Brain pericyte (primary cell): ENCODE measurements at places on chromosomes 12 and 14.

DNA sequence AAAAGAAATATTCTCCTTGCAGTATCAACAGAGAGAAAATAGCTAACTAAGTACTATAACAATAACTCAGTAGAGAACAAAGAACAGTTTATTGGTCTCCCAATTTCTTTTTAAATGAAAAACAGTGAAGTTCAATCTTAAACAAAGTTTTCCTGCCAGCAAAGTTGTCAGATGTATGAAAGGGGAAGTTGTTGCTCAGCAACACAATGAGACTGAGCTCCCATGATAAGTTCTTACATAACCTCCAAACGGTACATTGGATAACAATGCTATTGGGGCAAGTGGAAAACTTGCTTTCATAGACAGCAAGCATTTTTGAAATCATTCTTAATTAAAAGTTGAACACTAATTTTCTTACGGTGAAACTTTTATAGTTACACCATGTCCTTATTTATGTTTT lies 94.9 kb downstream of the ALG10B start:
- no peak for DNase-seq

GRCh38 chr12:104951759-104952509 lies 6.2 kb downstream of the SLC41A2 start:
- no peak for DNase-seq

- no peak for DNase-seq
Measured at GRCh38 chr14:60514741-60515491, 6.0 kb downstream of the SIX6 start.

- no peak for DNase-seq
Measured at GRCh38 chr12:115468087-115468510, 784.1 kb upstream of the TBX3 start.

GRCh38 chr14:75452324-75452723 lies 24.5 kb downstream of the JDP2 start:
- no peak for DNase-seq

GRCh38 chr14:101114726-101115515 lies 211.4 kb upstream of the RTL1 start:
- DNase-seq = no peak

DNA sequence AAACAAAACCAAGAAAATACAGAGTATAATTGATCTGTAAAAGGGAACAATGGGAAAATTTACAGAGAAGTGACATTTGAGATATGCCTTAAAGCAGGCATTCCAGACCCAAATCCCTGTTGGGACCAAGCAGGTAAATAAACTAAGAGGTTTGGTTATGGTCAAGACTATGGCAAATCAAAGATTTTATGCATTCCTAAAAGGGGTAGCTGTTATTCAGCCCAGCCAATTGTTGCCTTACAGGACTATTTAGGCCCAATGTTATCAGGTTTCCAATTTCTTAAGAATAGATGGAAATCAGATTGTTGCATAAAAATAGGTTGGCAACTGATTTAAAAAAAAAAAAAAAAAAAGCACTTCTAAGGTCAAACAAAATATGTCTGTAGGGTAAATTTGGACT lies 5.3 kb downstream of the DNAI7 start:
- no peak for DNase-seq

DNA sequence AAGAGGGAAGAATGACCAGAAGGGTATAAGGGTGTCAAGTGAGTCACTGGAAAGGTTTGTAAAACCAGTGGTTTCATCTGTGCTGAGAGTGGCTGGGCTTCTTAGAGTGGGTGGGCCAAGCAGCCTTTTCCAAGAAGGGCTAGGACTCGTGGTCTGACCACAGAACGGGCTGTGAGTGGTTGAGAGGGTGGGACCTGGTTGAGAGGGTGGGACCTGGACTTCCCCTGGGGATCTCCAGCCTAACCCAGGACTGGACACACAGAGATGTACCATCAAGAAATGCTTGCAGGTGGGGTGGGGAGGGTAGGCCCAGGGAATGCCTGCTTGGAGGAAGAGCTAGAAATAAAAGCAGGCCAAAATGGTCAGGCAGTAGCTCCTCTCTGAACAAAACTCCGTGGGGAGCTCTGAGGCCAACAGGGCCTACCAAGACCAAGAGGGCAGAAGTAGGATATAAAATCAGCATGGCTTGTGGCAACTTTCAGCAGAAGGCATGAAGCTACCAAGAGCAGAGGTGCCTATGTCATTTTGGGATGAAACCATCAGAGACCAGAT lies 140.5 kb downstream of the FOXN3 start:
- no peak for DNase-seq

DNA sequence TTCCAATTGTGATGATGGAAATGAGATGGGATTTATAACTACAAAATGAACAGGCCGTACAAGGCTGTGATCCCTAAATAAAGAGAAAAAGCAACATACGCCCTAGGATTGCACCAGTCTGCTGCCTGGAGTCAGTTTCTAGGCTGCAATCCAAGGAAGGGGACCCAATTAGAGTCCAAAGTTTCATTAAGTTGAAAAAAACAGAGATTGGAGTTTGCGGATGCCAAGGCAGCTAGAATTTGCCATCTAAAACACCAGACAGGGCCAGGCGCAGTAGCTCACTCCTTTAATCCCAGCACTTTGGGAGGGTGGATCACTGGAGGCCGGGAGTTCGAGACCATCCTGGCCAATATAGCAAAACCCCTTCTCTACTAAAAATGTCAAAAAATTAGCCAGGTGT lies 661.0 kb downstream of the RPS29 start:
- DNase-seq = no peak

GRCh38 chr12:52243856-52244614 lies 11.0 kb downstream of the KRT7 start:
- peak; percentile 22 for DNase-seq

DNA sequence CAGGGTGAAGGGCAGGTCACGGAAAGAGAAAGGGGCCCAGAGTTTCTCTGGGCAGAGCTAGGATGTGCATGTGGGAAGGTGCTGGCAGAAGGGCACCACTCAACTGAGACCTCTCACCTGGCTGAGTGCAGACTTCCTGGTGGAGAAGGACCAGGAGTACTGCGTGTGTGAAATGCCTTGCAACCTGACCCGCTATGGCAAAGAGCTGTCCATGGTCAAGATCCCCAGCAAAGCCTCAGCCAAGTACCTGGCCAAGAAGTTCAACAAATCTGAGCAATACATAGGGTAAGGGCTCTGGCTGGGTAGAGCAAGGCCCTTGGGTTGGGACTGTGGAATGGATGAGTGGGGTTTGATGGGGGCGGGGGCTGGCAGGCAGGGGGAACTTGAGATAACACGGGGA lies 5.4 kb upstream of the SMARCD1 start:
- DNase-seq = no peak

DNA sequence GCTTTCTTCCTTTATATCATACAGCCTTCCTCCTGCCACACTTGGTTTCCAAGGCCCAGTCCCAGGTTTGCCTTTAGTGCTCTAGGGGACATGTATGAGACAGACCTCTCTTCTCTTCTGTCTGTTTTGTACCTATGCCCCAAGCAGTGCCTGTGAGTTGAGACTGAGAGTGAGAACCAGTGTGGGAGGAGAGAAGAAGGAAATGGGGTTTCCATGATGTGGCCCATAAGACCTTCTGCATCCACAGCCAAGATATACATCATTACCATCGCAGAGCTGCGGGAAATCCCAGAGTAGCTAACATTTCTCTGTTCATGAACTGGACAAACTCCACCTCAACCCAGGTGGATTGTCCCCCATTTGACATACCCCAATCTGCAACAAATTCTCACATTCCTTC lies 2.8 kb downstream of the TESPA1 start:
- no peak for DNase-seq

DNA sequence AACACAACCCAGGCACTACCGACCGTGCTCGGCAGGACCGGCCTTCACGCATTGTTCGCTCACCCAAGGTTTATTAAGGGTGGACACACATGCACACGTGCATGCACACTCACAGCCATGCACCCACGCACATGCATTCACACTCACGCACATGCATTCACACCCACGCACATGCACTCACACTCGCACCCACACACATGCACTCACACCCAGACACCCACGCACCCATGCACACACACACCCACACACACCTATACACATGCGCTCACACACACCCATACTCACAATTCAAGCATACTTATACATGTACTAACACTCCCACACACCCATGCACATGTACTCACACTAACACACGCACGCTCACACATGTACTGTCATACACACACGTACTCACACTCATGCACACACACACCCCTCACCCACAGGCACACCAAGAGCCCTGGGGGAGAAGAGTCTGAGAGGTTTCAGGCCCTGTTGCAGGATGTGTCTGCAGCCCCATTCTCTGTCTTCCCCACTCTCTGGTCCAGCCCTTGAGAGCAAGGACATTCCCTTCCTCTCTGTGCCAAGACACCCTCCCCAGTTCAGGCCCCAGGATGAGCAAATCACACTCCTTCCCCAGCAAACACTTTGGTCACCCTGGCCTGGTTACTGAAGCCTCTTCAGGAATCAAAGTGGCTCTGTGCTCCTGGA lies 49.4 kb upstream of the BCL11B start:
- DNase-seq = no peak

- no peak for DNase-seq
Measured at GRCh38 chr12:132787877-132788276, 26.2 kb upstream of the ANKLE2 start.

DNA sequence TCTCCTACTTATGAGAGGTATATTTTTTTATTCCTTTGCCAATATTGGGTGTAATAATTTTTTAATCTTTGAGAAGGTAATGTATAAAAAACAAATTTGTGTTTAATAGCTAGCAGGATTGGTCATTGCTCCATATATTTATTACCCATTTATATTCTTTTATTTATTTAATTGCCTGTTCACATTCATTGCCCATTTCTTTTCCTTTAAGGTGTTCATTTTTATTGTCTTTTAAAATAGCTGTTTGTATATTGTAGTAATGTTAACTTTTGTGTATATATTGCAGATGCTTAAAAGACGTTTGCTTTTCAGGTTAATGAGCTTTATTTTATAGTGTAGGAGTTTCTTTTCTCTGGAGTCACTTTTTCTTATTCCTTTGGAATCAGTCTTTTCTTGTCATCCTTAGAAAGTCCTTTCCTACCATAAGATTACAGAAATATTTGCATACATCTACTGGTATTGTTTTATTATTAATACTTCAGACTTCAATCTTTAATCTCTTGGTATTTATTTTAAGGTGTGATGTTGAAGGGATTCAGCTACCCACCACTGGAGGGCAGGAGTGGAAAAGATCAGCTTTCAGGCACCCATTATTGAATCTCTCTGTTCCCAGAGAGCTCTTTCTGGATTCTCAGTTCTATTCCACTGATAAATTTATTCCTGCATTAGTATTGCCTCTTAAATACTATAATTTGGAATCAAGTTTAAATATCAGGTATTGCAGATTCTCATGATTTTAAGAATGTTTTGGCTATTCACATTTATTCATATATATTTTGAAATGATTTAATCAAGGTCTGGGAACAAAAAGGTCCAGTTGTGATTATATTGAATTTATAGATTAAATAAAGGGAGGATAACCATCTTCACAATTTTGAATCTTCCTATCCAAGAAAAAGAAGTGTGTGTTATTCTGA lies 17.3 kb downstream of the PPM1A start:
- no peak for DNase-seq

DNA sequence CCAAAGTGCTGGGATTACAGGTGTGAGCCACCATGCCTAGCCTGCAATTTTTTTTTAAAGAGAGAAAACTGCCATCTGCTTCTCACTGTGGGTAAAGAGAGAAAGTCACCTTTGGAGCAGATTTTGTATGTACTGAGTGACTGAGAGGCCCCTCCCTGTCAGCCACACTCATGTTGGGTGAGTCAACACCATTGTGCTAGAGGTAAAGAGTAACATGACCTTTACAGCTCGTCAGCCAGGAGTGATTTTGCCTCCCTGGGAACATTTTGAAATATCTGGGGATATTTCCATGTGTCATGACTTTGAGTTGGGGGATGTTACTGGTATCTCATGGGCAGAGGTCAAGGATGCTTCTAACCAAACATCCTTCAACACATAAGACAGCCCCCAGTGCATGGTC lies 115.2 kb downstream of the KSR2 start:
- DNase-seq = no peak

DNA sequence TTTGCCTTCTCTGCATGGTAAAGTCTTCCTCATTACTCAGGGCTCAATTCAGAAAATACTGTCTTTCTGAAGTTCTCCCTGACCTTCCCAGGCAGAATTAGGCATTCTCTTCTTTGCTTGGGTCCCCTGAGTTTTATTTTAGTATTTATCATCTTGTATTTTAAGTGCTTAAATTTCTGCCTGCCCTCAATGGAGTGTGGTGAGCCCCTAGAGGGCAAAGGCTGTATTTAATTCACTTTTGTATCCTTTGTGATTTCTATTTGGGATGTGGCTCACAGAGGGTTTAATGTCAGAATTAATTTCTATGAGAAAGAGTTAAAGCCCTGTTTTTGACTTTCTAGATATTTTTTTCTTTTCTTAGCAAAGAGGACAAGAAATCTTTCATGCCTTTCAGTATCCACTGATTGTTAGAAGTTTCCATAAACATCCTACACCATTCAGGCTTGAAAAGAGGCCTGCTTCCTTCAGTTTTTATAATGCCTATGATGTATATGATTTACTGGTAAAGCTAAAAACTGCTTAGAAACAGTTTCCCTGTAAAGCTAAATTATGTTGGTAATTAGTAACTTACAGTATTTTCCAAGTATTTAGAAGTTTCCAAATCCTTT lies 55.6 kb upstream of the PTPRB start:
- DNase-seq = no peak

- no peak for DNase-seq
Measured at GRCh38 chr14:105488781-105489541, 2.1 kb upstream of the TEDC1 start.

- no peak for DNase-seq
Measured at GRCh38 chr14:24075485-24076301, 4.3 kb downstream of the CPNE6 start.

DNA sequence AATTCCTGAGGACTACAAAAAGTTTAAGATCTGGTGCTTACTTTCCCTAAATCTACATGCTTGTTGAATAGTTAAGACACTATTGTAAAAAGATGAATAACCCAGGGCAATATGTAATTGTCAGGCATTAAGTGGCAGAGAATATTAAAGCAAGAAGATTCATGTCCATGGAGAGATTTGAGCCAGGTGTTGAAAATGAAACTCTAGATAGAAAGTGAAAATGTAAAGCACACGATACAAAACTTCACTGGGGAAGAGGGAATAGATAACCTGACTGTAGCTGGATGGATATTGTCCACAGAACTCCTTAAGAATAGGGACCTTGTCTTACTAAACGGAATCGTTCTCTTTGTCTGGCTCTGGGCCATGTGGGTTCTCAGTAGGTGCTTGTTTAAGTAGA lies 5.0 kb downstream of the CAND1 start:
- no peak for DNase-seq

DNA sequence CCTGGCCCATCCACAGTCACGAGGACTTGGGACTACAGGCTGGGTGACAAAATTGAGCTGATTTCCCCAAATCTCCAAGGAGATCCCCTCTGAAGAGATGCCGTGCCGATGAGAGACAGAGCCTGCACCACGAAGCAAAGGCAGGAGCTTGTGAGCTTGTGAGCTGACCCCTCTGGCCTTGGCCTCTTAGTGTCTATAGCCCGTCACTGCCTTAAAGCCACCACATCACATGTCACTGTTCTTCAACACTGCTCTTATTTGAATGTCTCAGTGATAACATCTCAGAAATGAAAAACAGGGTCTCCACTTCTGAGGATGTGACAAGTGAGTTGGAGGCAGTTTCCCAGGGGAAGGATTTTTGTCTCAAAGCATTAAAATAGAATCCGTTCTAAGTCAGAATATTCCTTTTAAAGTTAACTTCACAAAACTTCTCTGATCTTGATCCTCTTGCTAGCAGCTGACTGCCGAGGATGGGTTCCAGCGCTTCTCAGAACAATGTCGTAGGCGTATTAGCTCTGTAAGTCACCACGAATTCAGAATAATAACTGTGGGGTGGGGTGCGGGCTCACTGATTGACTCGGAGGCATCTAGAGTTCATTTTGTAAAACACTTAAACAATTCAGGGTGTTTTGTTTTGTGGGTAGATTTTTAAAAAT lies 37.5 kb downstream of the CHST11 start:
- no peak for DNase-seq
